ENCODE measurements at places on chromosomes 11 and 22. TPM values are rescaled to one million over a fixed set of nuclear protein-coding genes. Genes with fewer than 3 reads are reported as not detected.

TRIM51 gene
- not detected for total RNA-seq

MUC6 gene
- total RNA-seq: not detected

PTPN5 gene
- not detected for total RNA-seq

NCF4 gene
- total RNA-seq: not detected

GDPD4 gene
- total RNA-seq: not detected

MS4A1 gene
- total RNA-seq: not detected

DERL3 gene
- total RNA-seq: 0.43 TPM

ALKBH8 gene
- total RNA-seq: 11.0 TPM

PRODH gene
- under 0.01 TPM for total RNA-seq

PYGM gene
- total RNA-seq: 0.32 TPM

OR8B8 gene
- total RNA-seq: not detected

SLC5A1 gene
- not detected for total RNA-seq

MRGPRG gene
- not detected for total RNA-seq

KCNK4 gene
- total RNA-seq: 0.11 TPM

CTSD gene
- total RNA-seq: 222 TPM

HNRNPUL2 gene
- 14.2 TPM for total RNA-seq

CD3E gene
- not detected for total RNA-seq

NPAS4 gene
- total RNA-seq: not detected

PISD gene
- total RNA-seq: 22.6 TPM

MS4A7 gene
- total RNA-seq: not detected

PMM1 gene
- total RNA-seq: 26.8 TPM

CD6 gene
- total RNA-seq: not detected

CHRM4 gene
- 0.22 TPM for total RNA-seq

XRCC6 gene
- 280 TPM for total RNA-seq

TRIM48 gene
- not detected for total RNA-seq

KIF18A gene
- total RNA-seq: 12.0 TPM

SAA1 gene
- total RNA-seq: 0.32 TPM

PATE2 gene
- 0.13 TPM for total RNA-seq

RNF169 gene
- total RNA-seq: 39.6 TPM

USP2 gene
- total RNA-seq: 1.5 TPM

OR2AT4 gene
- total RNA-seq: not detected

RHOD gene
- 38.4 TPM for total RNA-seq

SNX19 gene
- 114 TPM for total RNA-seq

MUC15 gene
- total RNA-seq: not detected

MLC1 gene
- not detected for total RNA-seq

CEND1 gene
- 0.32 TPM for total RNA-seq

CLDN5 gene
- total RNA-seq: 0.13 TPM

CLTCL1 gene
- 10.1 TPM for total RNA-seq

GGTLC2 gene
- total RNA-seq: not detected

DSCAML1 gene
- not detected for total RNA-seq

MS4A14 gene
- not detected for total RNA-seq

C11orf52 gene
- 2.0 TPM for total RNA-seq

MS4A4E gene
- not detected for total RNA-seq

SSTR3 gene
- total RNA-seq: not detected

VPREB3 gene
- total RNA-seq: not detected

Measured in articular chondrocyte of knee joint (primary cell).